ENCODE measurements at places on chromosomes 7 and 10.
A peak's percentile ranks its signal among the peaks of the same experiment; 100 is the strongest.

- no peak for DNase-seq
Measured at GRCh38 chr7:4072161-4072925, 609.8 kb upstream of the FOXK1 start.

DNA sequence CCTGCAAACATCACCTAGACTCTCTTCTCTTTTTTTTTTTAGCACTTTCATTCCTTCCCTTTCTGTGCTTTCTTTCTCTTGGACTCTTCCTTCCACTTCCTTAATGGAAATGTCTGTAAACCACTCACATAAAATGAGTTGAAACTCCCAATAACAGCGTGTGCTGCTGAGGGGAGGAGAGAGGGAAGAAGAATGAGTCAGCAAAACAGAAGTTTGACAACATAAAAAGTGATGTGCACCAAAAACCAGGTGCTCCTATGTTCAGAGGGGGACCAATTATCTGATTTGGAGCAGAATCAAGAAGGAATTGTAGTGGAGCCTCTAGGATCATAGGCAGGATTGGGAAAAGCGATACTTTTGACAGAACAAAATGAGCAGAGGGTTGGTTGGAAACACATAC lies 712.1 kb upstream of the IGFBP3 start:
- DNase-seq, result peak; percentile 11

- DNase-seq, result no peak
Measured at GRCh38 chr7:44738876-44739665, 9.6 kb upstream of the ZMIZ2 start.

GRCh38 chr7:17038783-17039170 lies 157.0 kb upstream of the AGR3 start:
- no peak for DNase-seq

- no peak for DNase-seq
Measured at GRCh38 chr10:99631496-99631895, 11.3 kb upstream of the SLC25A28 start.

GRCh38 chr7:6438427-6438826 lies 9.3 kb downstream of the DAGLB start:
- DNase-seq, result no peak

- no peak for DNase-seq
Measured at GRCh38 chr7:7425321-7425720, 110.4 kb downstream of the COL28A1 start.

DNA sequence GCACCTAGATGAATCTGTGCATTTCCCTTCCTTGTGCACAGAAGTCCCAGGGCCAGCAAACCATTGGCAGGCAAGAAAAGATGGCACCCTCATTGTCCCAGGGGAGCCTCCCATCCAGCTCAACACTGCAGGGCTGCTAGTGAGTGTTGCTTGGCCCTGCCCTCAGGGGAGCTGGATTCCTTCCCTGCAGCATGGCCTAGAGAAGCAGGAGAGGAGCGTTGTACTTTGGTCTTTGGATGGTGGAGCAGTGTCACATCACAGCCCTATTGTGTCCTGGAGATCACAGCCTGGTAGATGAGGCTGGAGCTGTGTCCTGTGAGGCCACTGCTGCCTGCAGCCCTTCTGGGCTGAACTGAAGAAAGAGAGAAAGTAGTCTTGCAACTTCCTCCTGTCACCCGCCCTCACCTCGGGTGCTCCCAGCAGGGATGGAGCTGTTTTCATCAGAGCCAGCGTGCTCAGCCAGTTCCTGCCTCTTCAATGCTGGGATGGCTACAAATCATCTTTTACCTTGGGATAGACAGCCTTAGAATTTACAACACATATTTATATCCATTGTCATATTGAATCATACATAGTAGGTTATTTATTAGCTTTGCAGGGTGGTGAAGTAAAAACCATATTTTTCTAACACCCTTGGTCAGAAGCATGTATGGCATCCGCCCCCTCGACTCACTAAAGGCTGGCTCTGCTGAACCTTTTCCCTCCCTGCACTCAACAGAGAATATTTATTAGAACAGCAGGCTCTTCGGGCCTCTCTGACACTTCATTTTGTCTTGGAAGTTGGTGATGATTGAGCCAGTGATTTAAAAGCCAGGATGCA lies 43.1 kb upstream of the FAM180A start:
- DNase-seq, result no peak

DNA sequence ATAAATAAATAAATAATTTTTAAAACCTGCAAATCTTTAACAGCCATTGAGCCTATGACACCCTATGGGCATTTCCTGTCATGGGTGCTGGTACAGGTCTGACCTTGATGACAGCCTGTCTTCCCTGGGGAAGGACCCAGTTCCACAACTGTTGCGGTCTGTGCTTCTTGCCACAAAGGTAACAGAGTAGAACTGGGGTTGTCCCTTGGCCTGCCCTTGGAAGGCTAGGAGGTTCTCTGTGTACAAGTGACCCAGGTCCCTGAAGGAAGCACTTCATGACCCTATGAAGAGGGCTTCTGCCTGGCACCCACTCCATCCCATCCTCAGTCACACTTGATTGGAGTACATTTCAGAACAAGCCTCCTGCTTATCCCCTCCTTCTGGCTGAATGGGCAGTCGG lies 66.9 kb downstream of the OGDH start:
- no peak for DNase-seq

DNA sequence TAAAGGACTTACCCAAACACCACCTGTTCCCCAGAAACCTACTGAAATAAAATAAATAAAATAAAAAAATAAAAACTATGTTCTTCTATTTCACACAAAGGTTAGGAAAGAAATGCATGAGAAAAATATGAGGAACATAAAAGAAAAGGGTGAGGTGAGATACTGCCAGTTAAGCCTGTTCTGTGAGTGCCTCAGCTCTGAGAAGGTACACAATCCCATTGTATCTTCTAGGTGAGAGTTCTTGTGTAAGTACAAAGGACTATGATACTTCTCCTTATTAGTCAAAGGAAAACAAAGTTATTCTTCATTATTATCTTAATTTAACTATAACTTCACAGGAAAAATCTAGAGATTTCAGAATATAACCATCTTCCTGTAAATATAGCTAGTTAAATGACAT lies 86.0 kb downstream of the ATE1 start:
- no peak for DNase-seq

GRCh38 chr10:132624061-132624846 lies 86.7 kb downstream of the INPP5A start:
- no peak for DNase-seq

GRCh38 chr10:87054373-87055295 lies 34.5 kb downstream of the FAM25A start:
- DNase-seq, result peak; percentile 17

GRCh38 chr7:150408393-150409299 lies 29.5 kb downstream of the ZNF775 start:
- DNase-seq, result no peak

GRCh38 chr10:114437473-114438292 lies 33.4 kb upstream of the AFAP1L2 start:
- peak; percentile 38 for DNase-seq

- no peak for DNase-seq
Measured at GRCh38 chr7:20798694-20799121, 12.0 kb upstream of the SP8 start.

- DNase-seq, result peak; percentile 32
Measured at GRCh38 chr10:45034301-45034700, 33.6 kb downstream of the ZNF22 start.

GRCh38 chr7:70193514-70193913 lies 595.2 kb downstream of the AUTS2 start:
- peak; percentile 27 for DNase-seq

GRCh38 chr10:74103560-74104258 lies 46.9 kb downstream of the AP3M1 start:
- peak; percentile 32 for DNase-seq

GRCh38 chr7:122468945-122469344 lies 164.4 kb upstream of the FEZF1 start:
- DNase-seq, result no peak

DNA sequence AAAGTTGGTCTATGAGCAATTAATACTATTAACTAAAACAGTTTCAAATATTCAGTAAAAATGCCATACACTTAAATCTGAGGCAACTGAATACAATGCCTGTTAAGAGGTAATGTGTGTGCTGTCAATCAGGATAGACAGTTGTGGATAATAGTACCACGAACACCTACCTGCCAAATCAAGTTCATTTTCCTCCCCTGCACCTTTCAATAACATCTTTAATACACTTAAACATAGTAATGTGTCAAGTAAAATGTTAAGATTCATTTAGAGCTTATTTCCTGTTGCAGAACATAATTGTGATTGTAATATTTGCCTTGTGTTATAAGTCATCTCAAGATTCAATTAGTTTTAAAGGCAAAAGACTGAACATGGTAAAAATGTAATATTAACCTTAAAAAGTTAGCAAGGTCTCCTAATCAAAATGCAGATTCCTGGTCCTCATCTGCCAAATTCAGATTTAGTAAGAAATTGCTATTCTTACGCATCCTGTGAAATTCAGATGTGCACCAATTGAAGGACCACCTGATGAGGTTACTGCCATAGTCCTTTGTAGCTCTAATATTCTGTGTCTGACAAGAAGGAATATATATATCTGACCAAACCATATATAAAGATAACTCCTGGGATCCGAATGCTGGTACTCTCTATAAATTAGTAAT lies 37.1 kb downstream of the COL1A2 start:
- peak; percentile 29 for DNase-seq

- peak; percentile 46 for DNase-seq
Measured at GRCh38 chr10:126210051-126210651, 178.1 kb downstream of the ADAM12 start.

- DNase-seq, result no peak
Measured at GRCh38 chr10:24006741-24007140, 202.2 kb upstream of the KIAA1217 start.

GRCh38 chr10:92062273-92062672 lies 138.7 kb downstream of the BTAF1 start:
- no peak for DNase-seq

DNA sequence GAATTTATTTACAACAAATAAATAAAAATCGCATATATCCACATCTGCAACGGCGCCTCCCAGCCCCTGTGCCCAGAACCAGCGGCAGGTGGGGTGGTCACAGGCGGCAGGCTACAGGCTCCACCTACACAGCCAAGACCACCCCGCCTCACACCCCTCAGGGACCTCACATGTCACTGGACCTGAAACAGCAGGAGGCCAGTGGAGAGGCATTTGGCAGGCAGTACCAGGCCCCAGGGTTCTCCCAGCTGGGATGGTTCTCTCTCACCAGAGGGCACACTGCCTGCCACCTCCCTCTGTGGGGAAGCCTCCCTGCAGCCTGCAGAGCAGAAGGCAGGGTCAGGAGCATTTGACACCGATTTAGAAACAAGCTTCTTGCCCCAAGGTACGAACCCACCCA lies 81.5 kb downstream of the MAD1L1 start:
- no peak for DNase-seq
